ENCODE measurements at places on chromosomes 1 and 21.

DNA sequence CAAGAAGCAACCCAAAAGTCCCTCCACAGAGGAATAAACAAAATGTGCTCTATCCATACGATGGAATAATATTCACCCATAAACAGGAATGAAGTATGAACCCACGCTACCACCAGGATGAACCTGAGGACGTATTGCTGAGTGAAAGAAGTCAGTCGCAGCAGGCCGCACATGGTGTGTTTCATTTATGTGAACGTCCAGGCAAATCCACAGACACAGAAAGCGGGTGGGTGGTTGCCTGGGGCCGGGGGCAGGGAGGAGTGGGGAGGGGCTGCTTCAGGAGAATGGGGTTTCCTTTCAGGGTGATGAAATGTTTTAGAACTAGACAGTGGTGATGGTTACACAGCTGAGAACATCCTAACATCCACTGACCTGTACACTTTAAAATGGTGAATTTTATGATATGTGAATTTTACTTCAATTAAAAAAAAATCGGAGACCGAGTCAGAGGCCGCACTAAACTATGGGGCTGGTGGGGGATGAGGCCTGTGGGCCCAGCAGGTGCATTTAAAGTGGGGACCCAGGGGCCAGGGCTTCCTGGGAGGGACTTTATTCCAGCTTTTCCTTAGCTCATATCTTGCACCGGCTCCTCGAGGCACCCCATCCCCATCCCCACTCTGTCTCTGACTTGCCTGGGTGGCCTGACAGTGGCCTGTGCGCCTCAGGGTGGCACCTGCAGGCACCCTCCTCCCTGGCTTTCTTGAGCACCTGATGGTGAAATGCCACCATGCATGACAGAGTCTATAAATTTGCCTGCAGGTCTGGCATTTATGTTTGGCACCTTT is 392.6 kb upstream of the VAMP3 start:
- no peak for DNase-seq

DNA sequence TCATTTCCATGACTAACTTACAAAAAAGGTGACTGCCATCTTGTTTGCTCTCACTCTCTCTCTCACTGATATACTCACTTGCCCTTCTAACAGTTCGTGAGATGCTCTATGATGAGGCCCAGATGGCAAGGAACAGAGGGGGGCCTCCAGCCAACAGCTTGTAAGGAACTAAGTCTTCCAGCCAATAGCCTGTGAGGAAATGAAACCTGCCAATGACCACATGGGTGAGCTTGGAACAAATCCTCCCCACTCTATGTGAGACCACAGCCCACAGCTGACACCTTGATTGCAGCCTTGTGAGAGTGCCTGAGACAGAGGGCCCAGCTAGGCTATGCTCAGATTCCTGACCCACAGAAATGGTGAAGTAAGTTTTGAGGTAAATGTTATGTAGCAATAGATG is 153.7 kb downstream of the HHIPL2 start:
- DNase-seq, result no peak

DNA sequence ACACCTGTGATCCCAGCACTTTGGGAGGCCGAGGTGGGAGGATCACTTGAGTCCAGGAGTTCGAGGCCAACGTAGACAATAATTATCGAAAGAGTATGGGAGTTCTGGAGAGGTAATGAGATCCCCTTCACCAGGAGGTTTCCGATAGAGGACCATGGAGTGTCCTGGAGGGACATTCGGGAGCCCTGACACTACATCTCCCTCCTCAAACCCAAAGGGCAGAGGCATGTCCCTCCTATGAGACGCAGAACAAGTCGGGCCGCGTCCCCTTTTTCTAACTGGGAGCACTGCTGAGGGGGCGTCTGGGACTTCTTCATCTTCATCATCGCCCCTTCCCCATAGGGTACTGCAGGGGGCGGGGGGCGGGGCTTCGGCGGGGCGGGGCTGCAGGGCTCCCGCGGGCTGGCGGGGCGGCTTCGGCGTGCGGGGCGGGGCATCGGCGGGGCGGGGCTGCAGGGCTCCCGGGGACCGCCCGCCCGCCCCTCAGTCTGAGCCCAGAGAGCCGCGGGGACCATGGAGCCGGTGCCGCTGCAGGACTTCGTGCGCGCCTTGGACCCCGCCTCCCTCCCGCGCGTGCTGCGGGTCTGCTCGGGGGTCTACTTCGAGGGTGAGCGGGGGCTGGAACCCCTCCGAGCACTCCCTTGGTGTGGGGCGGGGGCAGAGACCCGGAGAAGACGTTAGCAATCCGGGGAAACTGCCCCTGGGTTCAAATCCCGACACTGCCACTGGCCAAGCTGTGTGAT is at the start of gene THEMIS2:
TSS of gene THEMIS2 (plus strand) at position 486 of the 743 bp plus-strand sequence. CDS start at position 514, 28 bp downstream.
- no peak for DNase-seq

DNA sequence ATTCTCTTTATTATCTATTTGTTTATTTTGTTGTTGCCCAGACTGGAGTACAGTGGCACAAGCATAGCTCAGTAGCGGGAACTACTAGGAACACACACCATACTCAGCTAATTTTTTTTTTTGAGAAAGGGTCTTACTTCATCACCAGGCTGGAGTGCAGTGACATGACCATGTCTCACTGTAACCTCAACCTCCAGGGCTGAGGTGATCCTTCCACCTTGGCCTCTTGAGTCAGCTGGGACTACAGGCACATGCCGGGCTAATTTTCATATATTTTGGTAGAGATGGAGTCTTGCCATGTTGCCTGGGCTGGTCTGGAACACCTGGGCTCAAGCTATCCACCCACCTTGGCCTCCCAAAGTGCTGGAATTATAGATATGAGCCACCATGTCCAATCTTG is 5.3 kb upstream of the TXNIP start:
- no peak for DNase-seq

DNA sequence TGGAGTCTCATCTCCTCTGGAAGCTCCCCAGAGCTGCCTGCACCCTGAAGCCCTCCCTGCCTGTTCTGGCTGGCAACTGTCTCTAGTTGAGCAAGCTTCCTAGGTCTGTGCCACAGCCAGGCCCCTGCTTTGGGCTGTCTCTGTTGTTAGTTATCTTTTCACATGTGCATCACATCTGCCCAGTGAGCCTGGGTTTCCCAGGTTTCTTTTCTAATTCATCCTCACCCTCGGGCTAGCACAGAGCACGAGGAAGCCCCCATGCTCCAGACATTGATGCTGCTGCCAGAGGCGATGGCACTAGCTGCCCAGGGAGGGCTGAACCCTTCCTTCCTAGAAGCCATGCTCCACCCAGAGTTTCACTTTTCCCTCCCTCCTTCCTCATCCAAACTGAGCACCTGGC is 27.2 kb downstream of the RASSF5 start:
- DNase-seq, result no peak

- DNase-seq, result no peak
Observed at GRCh38 chr1:155001425-155001674, 1.3 kb upstream of the ZBTB7B start.

DNA sequence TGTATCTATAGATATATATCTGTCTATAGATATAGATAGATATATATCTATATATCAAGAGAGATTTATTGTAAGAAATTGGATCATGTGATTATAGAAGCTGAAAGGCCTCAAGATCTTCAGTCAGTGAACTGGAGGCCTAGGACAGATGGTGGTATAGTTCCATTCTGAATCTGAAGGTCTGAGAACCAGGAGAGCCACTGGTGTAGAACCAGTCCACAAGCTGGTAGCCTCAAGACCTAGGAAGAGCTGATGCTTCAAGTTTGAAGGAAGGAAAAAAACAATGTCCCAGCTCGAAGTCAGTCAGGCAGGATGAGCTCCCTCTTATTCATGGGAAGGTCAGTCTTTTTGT is 213.2 kb upstream of the JUN start:
- no peak for DNase-seq

Measured in COR-L47 (cell line).